ENCODE measurements at places on chromosomes 6 and 20.

DNA sequence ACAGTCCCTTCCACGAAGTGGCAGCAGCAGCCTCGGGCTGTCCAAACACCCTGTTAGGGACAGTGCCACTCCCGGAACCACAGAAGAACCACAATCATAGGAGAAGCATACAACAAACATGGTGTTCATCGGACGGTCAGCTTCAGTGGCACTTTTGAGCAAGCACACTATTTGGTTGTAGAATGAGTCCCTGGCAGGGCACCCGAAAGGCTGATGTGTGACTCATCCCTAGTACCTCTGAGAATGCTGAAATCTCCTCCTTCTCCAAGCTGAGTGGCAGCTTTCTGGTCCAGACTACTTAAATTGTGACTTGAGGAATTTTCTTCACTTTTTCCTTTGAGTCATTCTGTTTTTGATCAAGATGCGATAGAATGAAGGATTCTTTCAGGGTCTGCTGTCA lies 282.5 kb downstream of the ESR1 start:
- DNase-seq: no peak

DNA sequence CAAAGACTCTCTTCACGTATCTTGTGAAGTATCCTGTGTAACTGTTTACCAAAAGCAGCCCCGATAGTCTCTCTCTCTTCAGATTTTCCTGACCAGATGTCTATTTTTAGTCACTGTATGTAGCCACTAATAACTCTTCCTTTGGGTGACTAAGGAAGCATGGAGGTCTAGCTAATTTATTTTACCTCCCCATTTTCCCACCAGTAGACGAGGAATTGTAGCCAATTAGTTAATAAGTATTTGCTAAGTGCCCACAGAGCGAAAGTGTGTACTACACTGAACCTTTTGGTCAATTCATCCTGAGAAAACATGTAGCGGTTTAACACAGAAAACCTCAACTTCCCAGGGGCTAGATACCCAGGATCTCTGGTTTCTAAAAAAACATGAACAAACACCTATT lies 180.6 kb downstream of the TBX18 start:
- no peak for DNase-seq

DNA sequence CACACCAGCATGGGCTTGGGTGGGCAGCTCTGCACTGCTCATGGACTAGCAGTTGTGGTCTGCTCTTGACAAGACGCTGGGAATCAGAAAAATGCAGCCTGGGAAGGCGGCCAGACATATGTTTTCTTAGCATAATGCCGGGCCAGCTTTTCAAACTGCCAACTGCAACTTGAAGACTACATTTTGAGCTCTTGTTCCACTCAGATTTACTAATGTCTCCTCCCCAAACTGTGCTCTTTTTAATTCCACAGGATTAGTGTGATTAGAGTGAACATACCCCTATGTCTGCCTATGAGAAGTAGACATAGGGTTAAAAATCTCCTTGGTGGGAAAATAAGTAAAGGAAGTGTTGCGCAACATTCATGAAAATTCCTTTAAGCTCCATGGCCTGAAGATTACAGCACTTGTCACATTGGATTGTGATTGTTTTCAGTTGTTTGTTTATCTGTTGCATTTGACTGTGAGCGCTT lies 5.3 kb upstream of the FNDC1 start:
- no peak for DNase-seq

DNA sequence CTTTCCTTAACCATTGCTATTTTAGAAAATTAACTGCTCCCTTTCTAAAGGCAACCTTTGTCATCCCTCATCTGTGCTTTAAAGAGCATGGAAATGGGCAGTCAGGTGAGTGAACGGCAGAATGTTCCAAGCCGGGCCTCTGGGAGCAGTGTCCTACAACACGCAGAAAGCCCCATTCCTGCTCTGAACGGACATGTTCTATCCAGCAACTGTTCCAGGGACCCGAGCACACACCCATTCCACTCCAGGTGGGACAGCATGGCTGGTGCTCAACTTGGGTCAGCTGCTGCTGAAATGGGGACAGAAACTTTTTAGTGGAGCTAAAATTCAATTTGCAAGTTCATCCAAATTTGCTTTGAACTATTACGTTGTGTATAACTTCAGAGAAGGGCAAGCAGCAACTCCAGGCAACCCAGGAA lies 26.7 kb downstream of the DIDO1 start:
- DNase-seq: peak; percentile 60

- DNase-seq: no peak
Measured at GRCh38 chr6:140809694-140810101, 1323.0 kb upstream of the GJE1 start.

DNA sequence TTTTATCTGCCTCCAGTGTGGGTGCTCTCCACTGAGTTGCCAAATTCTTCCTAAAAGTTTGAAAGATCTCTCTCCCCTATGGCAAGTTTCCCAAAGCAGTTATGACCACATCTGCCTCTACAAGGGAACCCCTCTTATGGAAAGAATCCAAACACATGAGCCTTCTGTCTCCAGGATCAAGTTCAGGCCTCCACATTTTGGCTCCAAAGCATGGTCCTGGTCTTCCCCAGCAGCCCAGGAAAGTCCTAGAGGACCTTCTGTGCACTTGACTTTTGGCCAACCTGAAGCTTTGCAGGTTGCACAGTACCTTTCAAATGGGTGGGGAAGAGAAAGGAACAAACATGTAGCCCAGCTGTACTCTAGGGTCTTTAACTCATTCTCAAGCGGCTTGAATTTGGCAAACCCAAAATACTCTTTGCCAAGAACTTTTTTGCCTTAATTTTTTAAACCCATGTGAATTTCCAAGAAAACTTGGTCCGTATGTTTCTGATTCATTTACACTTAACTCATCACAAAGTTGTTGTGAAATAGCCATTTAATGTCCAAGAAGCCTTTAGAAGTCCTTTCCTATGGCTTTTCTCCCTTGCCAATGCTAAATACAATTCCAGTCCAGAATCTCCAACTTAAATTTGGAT lies 240.1 kb upstream of the TBX18 start:
- no peak for DNase-seq

DNA sequence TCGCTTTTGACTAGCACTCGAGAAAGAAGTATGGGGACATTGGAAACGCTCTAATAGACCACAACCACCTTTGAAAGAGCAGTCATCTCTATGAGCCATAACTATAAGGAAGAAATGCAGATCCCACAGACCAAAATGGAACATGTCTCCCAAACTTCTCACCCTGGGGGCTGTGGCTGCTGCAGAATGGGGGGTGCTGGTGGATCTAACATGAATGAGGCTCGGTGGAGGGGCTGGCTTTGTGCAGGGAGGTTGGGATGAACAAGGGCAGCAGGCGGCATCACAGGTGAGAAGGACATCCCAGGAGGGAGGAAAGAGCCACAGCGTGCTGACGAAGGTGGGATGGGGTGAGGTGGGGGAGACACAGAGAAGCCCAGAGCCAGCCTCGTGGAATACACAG lies 10.5 kb upstream of the CCR6 start:
- no peak for DNase-seq

All from cerebellar cortex (tissue), 1 donor.